T-helper 17 cell (primary cell): ENCODE measurements at places on chromosomes 16 and 17.

DNA sequence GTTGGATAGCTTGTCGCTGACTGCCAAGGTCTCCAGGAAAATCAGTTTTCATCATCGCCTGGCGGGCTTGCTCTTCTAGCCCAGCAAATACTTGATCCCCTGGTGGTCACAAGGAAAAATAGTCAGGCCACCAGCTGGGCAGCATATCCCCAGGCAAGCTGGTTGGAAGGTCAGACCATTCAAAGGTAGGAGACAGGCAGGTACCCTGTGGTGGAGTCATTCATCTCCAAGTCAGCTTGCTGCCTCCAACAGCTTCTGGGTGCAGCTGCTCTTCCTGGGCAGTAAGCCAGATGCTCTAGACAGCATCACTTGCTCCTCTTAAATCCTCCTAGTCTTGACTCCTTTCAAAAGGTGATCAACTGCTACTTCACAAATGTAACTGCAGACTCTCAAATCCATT, 16.0 kb downstream of the ZNF821 start:
- no peak overlapping the region for H3K4me3 ChIP-seq
- H3K27ac ChIP-seq: peak overlapping the region; percentile 11
- peaks cover 9% of the 10 kb centered on the region for H3K36me3 ChIP-seq
- peaks cover 16% of the 10 kb centered on the region for H3K4me1 ChIP-seq

- no peak overlapping the region for H3K27ac ChIP-seq
- no peak for DNase-seq
- no peak overlapping the region for H3K4me3 ChIP-seq
Measured at GRCh38 chr17:51486885-51487520, 226.7 kb downstream of the UTP18 start.

- no peak overlapping the region for H3K4me3 ChIP-seq
- H3K27me3 ChIP-seq: no peaks in the 10 kb centered on the region
- peaks cover 3% of the 10 kb centered on the region for H3K36me3 ChIP-seq
Measured at GRCh38 chr17:17568772-17569195, 22.7 kb downstream of the PEMT start.

GRCh38 chr17:78381601-78382232, 3.3 kb downstream of the PGS1 start:
- no peaks in the 10 kb centered on the region for H3K36me3 ChIP-seq
- peak overlapping the region; percentile 94 for H3K4me3 ChIP-seq
- H3K27ac ChIP-seq: peak overlapping the region; percentile 97
- H3K27me3 ChIP-seq: no peaks in the 10 kb centered on the region

- H3K27me3 ChIP-seq: no peaks in the 10 kb centered on the region
- peak overlapping the region; percentile 99 for H3K4me3 ChIP-seq
- H3K27ac ChIP-seq: peak overlapping the region; percentile 98
- H3K4me1 ChIP-seq: peaks cover 51% of the 10 kb centered on the region
- DNase-seq: no peak
Measured at GRCh38 chr16:3575491-3575890, 1.7 kb downstream of the NLRC3 start.

DNA sequence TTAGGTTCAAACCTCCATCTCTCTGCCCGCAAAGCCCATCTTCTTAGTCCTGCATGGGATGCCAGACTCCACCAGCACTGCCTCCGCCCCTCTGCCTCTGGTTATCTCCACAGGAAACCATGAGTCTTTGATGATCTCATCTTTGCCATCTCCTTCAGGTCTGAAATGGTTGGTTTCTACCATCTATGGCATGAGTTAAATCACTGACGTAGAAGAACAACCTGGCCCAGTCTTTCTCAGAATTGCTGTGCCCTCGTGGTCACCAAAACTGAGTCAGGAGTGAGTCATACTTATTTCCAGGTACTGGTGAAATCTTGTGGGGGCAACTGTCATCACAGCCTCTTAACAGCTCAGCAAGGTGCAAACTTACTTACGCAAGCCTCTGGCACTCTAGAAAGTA, 468.7 kb upstream of the C16orf82 start:
- H3K4me3 ChIP-seq: peak overlapping the region; percentile 1
- peak overlapping the region; percentile 71 for H3K27ac ChIP-seq
- peaks cover 11% of the 10 kb centered on the region for H3K4me1 ChIP-seq
- no peaks in the 10 kb centered on the region for H3K27me3 ChIP-seq

GRCh38 chr16:81813648-81814047, 34.6 kb downstream of the PLCG2 start:
- peaks cover 7% of the 10 kb centered on the region for H3K4me1 ChIP-seq
- no peak overlapping the region for H3K4me3 ChIP-seq
- no peak overlapping the region for H3K27ac ChIP-seq
- no peak for DNase-seq
- no peaks in the 10 kb centered on the region for H3K27me3 ChIP-seq
- H3K36me3 ChIP-seq: no peaks in the 10 kb centered on the region

GRCh38 chr16:86496929-86497461, 13.3 kb upstream of the FOXF1 start:
- peaks cover 6% of the 10 kb centered on the region for H3K36me3 ChIP-seq
- peaks cover 3% of the 10 kb centered on the region for H3K4me1 ChIP-seq
- no peak overlapping the region for H3K4me3 ChIP-seq
- DNase-seq: no peak
- peaks cover 83% of the 10 kb centered on the region for H3K27me3 ChIP-seq

- no peaks in the 10 kb centered on the region for H3K27me3 ChIP-seq
- peak overlapping the region; percentile 96 for H3K4me3 ChIP-seq
- H3K36me3 ChIP-seq: peaks cover 8% of the 10 kb centered on the region
Measured at GRCh38 chr17:77459018-77459755, 318.4 kb downstream of the SEC14L1 start.

DNA sequence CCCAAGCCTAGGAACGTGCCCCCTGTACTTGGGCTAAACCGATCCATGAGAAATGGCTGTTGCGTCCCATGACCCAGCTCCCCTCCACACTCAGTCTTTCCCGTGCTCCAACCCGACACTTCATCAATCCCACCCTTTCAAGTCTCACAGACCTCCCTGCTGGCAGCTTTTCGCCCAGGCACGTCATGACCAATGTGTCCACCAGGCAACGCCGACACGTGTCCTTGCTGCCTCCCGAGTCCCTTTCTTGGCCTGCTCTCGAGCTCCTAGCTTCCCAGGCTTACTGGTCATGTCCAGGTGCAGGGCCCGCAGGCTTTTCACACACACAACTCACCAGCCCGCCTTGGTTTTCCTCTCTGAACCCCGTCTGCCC, 12.2 kb downstream of the MNT start:
- peaks cover 31% of the 10 kb centered on the region for H3K4me1 ChIP-seq
- H3K27me3 ChIP-seq: no peaks in the 10 kb centered on the region
- no peak for DNase-seq
